ENCODE measurements at places on chromosomes 4 and X. TPM values are rescaled to one million over a fixed set of nuclear protein-coding genes. Genes with fewer than 3 reads are reported as not detected.

The HELQ gene
- 17.6 TPM for total RNA-seq

The SMIM10L2A gene
- total RNA-seq: 0.79 TPM

GRCh38 chr4:152073351-152074087 lies 312.7 kb upstream of the GATB start:
- no peak for DNase-seq

DNA sequence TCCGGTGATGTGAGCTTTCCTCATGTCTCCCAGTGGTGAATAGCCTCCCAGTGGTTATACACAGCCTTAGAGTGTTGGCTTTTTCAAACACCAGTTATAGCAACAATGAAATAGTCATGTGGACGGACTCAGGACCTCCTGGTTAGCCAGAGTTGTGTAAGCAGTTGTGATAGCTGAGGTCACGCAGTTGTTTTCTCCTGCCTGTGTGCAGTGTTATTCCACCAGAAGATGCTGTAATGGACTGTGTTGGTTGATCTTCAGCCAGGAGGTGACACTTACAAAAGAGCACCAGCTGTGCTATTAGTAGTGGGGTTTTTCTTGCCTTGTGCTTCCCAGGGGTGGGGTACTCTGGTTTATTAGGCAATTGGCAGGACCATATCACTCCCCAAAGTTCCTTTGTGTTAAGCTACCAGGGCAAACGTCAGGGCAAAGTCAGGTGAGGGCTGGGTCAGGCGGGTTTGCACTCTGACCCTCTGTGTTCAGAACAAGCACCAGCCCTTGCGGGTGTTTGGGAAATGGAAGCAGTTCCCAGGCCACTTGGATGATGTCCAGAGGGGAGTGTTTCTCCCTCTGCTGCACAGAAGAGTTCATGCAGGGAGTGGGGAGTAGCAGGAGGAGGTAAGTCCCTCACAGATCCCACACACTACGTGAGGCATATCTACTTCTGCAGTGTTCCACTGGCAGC lies 252.6 kb downstream of the TMEM47 start:
- no peak for DNase-seq

GRCh38 chrX:39733745-39734144 lies 364.0 kb downstream of the BCOR start:
- DNase-seq: no peak

GRCh38 chr4:100379583-100380105 lies 138.2 kb downstream of the EMCN start:
- no peak for DNase-seq

All from omental fat pad (tissue), 4 donors.